Cortex of kidney (tissue), 1 donor: ENCODE measurements at places on chromosomes 16 and 17.

DNA sequence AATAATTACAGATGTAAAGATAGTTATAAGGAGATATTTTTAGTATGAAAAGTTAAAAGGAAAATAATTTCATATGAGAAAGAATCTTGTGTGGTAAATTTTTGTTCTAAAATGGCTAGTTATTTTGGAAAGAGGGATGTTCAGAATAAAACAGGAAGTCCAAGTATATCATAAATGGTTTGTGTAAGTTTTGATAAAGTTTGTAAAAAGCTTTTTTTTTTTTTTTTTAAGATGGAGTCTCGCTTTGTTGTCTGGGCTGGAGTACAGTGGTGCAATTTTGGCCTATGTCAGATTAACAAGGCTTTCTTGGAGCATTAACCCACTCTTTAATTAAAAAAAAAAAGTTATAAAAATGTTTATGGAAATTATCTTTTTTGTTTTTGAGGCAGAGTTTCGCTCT, 8.2 kb upstream of the CDK10 start:
- DNase-seq = no peak

DNA sequence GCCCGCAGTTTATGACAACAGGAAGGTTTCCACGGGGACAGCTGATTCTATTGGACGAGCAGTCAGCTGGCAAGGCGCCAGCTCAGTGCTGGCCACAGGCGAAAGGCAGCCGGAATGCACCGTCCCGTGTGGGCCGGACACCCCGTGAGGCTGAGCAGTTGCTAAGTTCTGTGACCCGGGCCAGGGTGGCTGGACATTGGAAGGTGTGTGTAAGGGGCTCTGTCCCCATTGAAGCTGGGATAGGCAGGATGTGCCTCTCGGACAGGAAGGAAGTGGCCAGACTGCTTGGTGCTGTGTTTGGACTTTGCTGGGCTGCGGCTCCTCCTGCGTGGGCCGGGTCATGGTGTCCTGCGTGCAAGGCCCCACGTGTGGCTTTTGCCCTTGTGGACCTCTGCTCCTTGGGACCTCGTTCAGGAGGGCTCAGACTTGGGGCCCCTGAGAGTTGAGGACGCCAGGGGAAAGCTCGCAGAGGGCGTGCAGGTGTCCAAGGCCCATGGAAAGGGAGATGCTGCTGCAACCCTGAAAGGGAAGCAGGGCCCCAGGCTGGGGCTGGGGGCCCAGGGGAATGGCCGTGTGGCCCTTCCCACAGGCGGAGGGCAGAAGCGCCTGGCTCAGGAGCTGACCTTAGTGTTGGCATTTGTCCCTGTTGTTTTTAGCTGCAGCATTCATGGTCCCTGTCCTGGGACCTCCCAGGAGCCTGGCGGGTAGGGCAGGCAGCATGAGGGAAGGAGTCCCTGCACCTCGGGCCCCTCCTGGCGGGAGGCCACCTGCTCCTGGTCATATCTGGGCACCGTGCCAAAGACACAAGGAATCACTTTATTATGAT, 10.0 kb downstream of the BAIAP2 start:
- no peak for DNase-seq

- DNase-seq = no peak
These were observed 272.7 kb downstream of the PARN start for GRCh38 chr16:14357328-14357727.

GRCh38 chr16:68246121-68246520, 948 bp downstream of the PLA2G15 start:
- no peak for DNase-seq

- DNase-seq = no peak
These were observed 16.2 kb downstream of the SOCS3 start for GRCh38 chr17:78343543-78344201.

DNA sequence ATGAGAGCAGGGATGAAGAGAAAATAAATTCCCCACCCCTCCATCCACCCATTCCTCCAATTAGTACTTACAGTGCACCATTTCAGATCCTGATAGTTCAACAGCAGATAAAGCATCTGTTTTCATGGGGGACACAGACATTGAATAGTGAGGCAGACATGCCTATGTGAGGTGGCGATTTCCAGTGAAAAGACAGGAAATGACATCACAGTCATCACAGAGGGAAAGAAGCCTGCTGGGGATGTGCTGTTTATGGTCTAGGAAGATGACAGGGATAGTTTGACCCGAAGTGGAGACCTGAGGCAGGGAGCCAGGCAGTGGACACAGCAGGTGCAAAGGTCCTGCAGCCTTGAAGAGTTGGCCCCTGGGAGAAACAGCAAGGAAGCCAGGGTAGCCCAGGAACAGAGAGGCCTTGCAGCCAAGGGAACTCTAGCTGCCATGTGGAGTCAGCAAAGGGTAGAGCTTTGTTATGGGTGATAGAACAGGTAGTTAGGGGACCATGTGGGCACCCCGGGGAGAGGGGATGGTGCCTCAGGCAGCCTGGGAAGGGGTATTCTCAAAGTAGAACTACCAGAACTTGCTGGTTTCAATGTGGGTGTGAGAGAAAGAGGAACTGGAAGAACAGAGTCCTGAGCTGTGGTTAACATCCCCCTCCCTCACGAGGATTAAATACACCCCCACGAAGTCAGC, 256.6 kb downstream of the CPPED1 start:
- DNase-seq = no peak

GRCh38 chr16:10993649-10994048, 49.3 kb downstream of the CLEC16A start:
- no peak for DNase-seq

GRCh38 chr17:60392845-60393702, 1.1 kb upstream of the USP32 start:
- no peak for DNase-seq

- no peak for DNase-seq
These were observed 152.5 kb downstream of the XYLT1 start for GRCh38 chr16:17318238-17318637.

GRCh38 chr16:54437401-54437800, 150.8 kb upstream of the IRX3 start:
- no peak for DNase-seq

DNA sequence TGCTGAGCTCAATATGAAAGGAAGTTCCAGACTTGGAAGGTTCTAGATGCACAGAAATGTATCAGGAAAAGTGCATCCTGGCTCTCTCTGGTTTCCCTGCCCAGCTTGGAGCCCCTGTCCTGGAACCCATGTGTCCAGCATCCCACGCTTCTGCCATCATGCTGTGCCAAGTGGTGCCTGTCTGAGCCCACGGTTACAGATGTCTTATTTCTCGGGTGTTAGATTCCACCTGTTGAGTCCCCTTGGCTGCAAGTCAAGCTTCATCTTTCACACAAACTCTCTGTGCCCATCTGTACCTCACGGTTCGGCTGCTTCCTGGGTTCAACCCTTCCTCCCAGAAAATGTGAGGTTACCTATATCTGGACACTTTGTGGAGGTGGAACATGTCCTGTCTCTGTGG, 22.5 kb downstream of the OR1D5 start:
- no peak for DNase-seq

GRCh38 chr17:45139533-45139920, 4.0 kb downstream of the ACBD4 start:
- DNase-seq = no peak

DNA sequence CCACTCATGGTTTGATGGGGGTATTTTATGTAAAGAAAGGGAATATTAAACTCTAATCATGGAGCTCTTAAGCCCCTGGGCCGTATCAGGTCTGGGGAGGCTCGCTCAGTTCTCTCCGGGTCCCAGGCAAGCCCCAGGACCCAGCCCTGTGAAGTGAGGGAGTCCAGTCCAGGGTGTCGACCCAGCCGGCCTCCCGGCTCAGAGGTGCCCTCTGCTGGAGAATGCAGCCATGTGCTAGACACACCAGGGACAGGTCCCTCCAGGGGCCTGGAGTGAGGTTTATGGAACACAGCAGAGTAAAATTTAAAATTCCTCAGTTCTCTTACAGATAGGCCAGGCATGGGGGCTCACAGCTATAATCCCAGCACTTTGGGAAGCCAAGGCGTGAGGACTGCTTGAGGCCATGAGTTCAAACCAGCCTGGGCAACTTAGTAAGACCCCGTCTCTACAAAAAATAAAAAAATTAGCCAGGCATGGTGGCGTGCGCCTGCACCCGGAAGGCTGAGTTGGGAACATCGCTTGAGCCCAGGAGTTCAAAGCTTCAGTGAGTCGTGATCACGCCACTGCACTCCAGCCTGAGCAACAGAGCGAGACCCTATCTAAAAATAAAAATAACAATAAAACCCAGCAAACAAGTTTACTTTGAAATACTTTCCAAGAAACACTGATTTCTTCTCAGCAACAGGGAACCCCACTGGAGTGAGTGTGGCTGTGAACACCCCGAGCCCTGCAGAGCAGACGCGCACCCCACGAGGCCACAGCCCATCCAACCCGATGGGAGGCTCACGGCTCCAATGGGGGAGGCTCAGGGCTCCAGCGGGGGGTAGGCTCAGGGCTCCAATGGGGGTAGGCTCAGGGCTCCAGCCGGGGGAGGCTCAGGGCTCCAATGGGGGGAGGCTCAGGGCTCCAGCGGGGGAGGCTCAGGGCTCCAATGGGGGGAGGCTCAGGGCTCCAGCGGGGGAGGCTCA, 72.2 kb downstream of the ZNF778 start:
- DNase-seq = no peak

DNA sequence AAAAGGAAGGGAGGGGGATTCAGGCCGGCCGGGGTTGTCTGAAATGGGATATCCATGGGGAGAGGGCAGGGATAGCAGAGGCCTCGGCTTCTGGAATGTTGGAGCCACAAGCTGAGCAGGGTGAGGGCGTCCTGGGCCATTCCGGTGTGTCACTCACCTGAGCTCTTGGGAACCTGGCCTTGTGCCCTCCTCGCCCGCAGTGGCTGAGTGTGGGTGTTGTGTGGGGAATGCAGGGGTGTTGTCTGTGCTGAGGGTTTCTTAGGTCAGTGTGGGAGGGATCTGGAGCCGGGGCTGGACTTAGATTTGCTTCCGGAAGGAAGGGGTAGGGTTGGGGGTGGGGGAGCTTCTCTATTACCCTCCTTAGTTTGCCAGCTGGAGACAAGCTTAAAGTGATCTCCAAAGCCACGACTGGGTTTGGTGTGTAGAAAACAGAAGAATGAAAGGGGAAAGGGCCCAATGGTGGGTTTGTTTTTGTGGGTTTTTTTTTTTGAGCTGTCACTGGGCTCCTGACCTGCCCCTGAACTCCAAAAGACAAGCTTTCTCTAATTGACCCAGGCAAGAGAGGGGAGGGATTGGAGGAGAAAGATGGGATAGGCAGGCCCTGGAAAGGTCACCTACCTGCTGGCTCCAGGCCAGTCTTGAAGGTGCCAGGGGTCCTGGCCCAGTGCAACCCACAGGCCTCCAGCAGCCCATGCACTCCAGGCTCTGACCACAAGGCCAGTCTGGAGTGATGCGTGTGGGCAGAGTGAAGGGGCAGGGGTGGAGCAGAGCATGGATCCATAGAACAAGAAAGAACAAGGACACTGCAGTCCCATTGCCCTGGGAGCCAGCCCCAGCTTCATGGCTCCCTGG, at the start of gene SULT1A2:
Gene SULT1A2 (minus strand): TSS at position 211 of the 852 bp plus-strand sequence. CDS start 1,120 bp downstream, outside the sequence.
- DNase-seq = no peak
